ENCODE measurements at places on chromosomes 4 and X.

DNA sequence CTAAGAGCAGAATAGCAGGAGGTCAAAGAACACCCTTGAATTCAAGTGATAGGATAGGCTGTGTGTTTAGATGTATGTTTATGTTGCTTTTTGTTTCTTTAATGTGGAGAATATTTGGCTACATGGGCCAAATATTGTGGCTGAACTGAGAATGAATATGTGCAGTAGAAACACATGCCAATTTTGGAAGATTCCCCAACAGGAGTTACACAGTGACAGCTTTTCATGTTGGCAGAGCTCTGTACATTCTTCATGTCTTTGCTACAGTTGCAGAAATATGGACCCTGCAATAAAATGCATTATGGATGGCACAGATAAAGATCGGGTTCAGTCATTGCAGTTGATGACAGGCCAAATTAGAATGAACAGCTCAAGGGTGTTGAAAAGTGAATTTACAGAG, 82.8 kb upstream of the SLC4A4 start:
- DNase-seq, result no peak

DNA sequence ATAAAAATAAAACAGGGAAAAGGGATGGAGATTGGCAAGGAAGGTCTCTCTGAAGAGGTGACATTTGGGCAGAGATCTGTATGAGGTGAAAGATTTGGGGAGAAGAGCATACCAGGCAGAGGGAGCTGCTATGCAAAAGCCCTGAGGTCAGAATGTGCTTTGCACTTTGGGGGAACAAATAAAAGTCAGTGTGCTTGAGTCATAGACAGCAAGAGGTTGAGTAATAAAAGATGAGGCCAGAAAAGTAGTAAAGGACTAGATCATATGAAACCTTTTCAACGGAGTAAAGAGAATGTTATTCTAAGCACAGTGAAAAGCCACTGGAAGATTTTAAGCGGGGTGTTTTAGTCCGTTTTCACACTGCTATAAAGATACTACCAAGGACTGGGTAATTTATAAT, 76.5 kb upstream of the TEX13A start:
- DNase-seq, result no peak

GRCh38 chr4:123244137-123244536, 152.5 kb upstream of the SPRY1 start:
- DNase-seq, result no peak

DNA sequence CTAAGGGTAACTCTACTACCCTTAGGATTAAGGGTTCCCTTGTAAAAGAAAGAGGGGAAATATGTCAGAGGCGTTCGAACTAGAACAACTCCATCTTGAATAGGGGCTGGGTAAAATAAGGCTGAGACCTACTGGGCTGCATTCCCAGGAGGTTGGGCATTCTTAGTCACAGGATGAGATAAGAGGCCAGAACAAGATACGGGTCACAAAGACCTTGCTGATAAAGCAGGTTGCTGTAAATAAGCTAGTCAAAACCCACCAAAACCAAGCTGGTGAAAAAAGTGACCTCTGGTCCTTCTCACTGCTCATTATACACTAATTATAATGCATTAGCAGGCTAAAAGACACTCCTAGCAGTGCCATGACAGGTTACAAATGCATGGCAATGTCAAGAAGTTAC, 922.0 kb downstream of the DMD start:
- no peak for DNase-seq

GRCh38 chr4:6573986-6574746, 823 bp upstream of the MAN2B2 start:
- no peak for DNase-seq

DNA sequence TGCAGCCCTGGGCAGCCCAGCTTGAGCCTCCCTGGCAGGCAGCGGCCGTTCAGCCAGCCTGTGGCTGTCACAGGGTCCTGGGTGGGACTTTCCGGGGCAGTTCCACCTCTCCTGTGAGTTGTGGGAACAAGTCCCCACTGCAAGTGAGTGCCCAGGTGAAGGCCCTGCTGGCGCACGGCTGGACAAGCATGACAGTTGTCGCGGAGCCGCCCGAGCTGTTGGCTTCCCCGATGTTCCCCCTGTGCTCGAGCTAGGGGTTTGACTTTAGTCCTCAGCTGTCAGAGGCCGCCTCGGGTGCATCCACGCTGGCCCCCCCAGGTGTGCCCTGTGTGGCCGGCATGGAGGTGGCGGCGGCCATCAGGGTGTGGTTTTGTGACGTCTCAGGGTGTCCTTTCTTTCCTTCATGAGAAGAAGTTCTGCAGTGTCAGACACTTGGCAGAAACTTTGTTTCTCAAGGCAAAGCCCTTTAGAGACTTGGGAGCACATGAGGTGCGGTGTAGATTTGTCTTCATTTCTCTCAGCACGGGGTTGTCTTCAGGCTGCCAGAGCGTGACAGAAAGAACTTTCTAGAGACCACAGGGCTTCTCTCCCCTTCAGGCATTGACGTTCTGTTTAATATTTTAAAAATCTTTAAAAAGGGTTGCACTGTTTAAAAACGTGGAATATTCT, 69.4 kb upstream of the HGFAC start:
- DNase-seq, result no peak

- DNase-seq, result no peak
Measured at GRCh38 chrX:68588602-68589371, 58.7 kb upstream of the STARD8 start.

- DNase-seq, result no peak
Measured at GRCh38 chr4:113872426-113873260, 106.8 kb downstream of the ARSJ start.

GRCh38 chr4:107709916-107710315, 10.1 kb downstream of the PAPSS1 start:
- no peak for DNase-seq

- no peak for DNase-seq
Measured at GRCh38 chr4:145939856-145940255, 1.2 kb upstream of the ZNF827 start.

DNA sequence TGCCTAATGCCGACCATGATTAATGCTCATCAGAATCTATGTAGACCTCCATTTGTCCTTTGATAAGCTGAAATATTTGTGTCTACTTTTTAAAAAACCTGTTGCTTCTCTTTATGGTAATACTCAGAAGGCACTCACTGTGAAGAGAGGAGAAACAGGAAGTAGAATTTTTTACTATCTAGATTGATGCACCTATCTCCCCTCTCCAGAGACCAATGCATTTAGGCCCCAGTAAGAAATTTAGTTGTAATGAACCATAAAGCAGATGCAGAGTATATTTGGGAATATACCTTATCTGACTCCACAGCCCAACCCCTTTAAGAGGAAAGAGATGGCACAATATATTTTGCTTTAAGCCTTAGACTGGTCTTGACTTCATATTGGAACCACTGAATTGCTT, 11.1 kb downstream of the TBL1X start:
- no peak for DNase-seq

- no peak for DNase-seq
Measured at GRCh38 chr4:55116450-55116849, 8.9 kb downstream of the KDR start.

- no peak for DNase-seq
Measured at GRCh38 chr4:33037464-33037863, 2317.3 kb downstream of the PCDH7 start.

DNA sequence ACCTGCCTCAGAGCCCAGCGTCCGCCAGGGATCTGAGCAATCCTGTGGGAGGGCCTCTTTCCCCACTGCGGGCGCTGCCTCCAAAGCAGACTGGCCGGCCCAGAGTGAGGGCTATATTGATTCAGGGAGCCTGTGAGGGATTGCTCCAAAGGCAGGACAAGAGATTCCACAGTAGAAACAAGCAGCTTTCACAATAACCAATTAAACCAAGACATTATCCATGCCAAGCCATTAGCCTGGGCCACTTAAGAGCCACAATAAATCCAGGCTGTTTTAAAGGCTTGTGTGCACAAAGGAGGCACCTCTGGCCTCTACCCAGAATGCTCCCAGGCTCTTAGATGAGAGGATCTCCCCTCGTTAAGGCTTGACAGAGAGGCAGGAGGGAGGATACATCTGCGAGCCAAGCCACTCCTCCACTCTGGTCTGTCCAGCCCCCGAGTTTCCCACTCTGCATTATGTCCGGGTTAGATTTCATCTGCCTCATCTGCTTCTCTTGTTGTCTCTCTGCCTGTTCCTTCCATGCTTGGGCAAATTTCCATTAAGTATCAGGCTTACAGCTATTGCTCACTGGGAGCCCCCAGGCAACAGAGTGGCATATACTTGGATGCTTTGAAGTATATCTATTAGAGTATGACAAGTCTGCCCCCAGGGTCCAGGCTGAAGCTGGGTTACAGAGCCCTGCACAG, 357.9 kb downstream of the UNC5C start:
- DNase-seq, result no peak

GRCh38 chr4:158484173-158484885, 37.4 kb upstream of the RXFP1 start:
- DNase-seq, result no peak

GRCh38 chr4:55733932-55734331, 85.7 kb upstream of the EXOC1L start:
- no peak for DNase-seq

GRCh38 chr4:128810331-128810870, 901 bp downstream of the JADE1 start:
- peak; percentile 41 for DNase-seq

DNA sequence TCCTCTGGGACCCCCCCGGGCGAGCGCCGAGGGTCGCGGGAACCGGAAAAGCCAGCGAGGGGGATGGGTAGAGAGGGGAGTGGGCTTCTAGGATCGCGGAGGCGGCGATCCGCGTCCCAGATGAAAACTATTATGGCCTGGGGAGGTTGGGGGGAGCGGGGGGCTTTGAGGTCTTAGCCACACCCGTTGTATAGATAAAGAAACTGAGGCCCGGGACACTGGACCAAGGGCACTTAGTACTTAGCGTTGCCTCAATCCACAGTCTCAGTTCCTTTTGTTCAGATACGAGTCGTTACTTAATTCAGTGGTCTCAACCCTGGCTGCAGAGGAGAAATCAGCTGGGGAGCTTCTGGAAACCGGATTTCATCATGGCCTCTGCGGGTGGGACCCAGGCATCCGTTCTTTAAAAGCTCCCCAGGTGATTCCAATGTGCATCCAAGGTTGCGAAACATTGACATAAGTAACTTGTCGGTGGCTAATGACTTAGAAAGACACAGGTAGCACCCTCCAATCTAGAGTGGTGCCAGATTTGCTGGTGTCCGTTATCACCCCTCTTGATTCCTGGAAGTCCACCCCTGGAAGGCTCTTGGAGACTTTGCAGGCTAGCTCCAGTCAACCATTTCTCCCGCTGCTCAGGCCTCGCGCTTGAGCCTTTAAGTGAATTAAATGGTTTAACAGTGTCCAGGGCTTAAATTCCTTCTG, 90.7 kb downstream of the GEMIN8 start:
- no peak for DNase-seq

DNA sequence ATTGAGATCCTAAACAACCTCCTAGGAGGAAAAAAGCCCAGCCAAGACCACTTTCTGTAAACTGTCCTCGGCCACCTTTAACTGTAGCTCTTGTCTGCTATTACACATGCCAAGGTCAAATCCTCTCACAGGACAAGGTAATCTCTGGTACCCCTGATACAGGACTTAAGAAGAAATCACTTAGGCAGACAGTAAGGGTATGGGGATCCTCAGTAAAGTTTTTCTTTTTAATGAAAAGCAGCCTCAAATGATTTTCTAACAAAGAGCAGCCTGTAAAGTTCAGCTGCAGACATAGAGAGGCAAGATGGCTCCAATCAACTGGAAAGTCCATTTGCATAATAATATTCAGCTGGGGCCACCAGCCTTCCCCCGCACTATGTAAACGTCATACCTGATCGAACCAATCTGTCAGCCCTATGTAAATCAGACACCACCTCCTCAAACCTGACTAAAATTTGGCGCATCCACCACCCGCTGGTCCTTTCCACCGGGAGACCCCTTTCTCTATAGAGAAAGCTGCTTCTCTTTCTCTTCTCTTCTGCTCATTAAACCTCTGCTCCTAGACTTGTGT, 14.6 kb upstream of the MPP1 start:
- DNase-seq, result no peak

DNA sequence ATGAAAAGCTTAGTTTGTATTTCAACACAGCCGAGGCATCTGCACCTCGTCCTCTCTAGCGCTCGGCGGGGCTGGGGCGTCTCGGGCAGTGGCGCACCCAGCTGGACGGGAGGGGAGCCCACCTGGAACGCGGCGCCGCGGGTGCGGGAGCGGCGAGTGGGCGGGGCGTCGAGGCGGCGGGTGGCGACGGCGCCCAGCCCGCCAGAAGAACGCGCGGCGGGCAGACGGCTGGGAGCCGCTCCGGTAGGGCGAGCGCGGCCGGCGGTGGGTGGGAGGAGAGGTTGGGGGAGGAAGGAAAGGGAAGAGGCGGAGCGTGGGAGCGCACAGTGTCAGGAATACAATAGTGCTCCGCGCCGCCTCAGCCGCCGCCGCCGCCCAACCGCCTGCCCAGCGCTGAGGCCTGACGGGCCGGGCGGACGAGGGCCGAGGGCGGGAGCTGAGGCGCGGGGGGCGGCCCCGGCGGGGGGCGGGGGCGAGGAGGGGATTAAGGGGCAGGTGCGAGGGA, at the start of gene JADE3:
Gene JADE3 (plus strand): TSS at position 324 of the 505 bp plus-strand sequence. CDS start 72,474 bp downstream, outside the sequence.
- DNase-seq, result peak; percentile 31

DNA sequence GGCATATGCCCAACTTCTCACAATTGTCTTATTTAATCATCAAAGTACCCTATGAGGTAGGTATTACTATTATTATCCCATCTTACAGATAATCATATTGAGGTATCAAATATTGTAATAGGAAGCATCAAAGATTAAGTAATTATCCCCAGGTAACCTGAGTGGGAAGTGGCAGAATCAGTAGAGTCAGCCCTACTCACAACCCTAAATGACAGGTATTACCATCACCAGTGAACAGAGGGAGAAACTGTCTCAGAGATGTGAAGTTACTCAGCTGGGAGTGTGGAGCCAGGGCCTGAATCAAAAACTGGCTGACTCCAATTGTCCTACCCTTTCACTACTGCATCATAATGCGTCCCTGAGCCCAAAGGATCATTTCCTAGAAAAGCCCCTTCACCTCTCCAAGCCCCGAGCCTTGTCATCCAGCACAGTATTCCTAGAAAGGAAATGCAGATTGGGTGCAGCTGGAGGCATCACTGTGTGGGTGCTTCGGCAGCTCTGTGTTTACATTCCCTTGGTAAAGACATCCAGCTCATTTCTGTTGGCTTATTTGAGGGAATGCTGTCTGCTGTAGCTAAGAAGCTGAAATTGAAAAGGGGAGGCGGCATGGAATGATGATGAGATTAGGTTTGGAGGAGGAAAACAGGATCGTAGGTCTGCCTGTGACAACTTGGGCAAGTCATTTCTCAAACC, 72.8 kb downstream of the DHX15 start:
- DNase-seq, result no peak

- no peak for DNase-seq
Measured at GRCh38 chr4:15378062-15378461, 49.8 kb upstream of the C1QTNF7 start.

GRCh38 chrX:119900976-119901375, 5.3 kb downstream of the AKAP14 start:
- DNase-seq, result no peak

DNA sequence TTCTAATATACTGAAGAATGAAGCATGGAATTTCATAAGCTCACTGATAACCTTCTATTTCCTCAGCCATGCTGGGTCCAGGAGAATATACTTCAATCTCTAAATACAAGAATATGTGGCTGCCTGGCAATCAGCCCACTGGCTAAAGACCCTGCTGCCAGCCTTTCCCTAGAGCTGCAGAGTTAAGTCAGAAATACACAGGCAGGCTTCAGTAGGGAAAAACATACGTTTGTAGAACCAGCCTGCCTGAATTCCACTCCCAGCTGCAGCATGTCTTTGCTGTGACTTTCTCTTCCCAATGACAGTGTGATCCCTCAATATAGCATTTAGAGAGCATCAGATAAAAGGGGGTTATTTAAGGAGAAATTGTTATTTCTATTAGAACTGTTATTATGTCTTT, 289.1 kb downstream of the PCDH19 start:
- DNase-seq, result no peak

GRCh38 chr4:16836324-16836723, 62.1 kb downstream of the LDB2 start:
- DNase-seq, result no peak

GRCh38 chr4:45099471-45099870, 373.1 kb upstream of the GNPDA2 start:
- no peak for DNase-seq
